ENCODE measurements at places on chromosomes 5 and 9.

- no peak for DNase-seq
These were observed 29.5 kb downstream of the AQP7 start for GRCh38 chr9:33372900-33373299.

DNA sequence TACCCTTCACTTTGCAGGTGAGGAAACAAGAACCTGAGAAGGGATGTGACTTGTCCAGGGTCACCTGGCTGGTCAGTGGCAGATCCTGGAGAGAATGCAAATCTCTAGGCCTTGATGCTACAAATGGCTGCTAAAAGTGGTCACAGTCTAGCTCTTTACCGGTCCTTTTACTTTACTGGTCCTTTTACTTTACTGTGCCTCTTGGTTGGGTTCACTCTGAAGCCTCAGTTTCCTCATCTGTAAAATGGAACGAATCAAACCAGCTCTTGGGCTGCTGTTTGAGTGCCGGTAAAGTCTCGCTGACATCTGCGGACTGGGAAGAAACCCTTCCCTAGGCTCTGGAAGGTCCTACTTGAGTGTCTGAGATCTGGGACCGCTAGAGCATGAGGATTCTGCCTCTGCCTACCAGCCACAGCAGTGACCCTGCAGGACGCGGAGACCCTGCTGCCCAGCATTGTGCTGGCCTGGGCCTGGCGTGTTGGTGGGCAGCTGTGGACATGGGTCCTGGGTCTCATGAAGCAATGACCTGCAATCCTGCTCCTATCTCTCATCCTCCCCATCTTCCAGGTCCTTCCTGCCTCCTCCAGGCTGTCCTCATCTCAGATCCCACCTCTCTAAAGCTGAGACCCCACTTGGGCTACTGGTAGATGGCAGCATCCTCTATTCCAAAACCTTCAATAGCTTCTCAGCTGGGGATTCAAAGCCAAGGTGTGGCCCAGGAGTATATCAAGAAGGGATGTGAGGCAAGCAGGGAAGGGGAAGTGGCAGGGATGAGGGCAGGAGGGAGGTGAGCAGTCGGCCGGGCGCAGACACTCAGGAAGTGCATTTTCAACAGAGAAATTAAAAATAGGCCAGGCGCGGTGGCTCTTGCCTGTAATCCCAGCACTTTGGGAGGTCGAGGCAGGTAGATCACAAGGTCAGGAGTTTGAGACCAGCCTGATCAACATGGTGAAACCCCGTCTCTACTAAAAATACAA is 13.3 kb downstream of the CORO2A start:
- DNase-seq = no peak

DNA sequence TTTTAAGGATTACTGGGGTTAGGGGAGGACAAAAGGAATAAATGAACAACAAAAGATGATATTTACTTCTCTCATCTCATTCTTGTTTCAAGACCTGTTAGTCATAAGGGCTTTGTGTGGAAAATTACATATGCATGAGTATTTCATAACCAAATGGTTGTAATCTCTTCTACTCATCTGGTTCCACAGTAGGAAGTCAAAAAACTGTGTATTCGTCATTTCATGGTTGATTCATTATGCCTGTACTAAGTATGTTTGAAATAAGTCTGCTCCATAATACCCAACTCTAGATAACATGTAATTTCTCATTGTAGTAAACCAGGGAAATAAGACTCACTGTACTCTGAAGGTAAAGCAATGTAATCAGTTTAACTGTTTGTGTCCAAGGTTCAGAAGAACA is 212.9 kb downstream of the ARRDC3 start:
- DNase-seq = peak; percentile 86

GRCh38 chr5:73962801-73963425 is 336.9 kb downstream of the ARHGEF28 start:
- peak; percentile 83 for DNase-seq

DNA sequence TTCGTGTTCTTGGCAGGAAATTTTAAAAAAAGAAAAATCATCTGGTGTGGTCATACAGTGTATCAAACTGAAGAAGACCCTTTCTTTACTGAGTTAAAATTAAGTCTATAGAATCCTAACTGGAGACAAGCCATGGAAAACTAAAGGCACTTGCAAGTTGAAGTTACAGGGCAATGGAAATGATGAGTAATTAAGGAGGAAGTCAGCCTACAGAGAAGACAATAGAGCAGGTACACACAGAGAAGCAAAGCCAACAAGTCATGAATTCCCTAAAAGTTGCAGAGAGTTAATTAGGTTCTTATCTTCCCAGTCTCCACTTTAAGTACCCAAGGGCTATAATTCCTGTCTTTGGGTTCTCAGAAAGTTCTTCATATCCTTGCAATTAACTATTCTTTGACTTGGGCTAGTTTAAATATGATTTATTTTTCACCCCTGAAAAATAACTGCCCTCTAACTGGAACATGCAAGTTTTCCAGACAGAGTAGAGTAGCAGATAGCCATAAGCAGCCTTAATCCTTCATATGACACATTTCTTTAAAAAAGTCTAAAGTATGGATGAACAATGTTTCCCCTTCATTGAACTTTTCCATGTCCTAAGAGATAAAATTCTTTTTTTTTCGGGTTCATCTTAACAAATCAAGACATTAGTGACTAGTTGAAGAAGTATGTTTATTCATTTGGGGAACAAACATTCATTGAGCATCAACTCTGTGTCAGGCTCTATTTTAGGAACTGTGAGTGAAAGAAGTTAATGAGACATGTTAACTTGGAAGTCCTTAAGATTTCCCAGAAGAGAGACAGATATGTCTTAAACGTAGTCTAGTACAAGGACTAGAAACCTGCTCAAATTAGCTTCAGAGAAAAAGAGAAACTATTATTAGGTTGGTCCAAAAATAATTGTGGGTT is 5.2 kb upstream of the ITGA2 start:
- DNase-seq = no peak

GRCh38 chr9:23254404-23255184 is 571.4 kb downstream of the ELAVL2 start:
- no peak for DNase-seq

- DNase-seq = peak; percentile 58
These were observed 29.9 kb upstream of the OBP2B start for GRCh38 chr9:133238851-133239532.

- DNase-seq = peak; percentile 93
These were observed 13.0 kb downstream of the CXXC5 start for GRCh38 chr5:139660923-139661814.
